ENCODE measurements at places on chromosomes 5 and 9.

DNA sequence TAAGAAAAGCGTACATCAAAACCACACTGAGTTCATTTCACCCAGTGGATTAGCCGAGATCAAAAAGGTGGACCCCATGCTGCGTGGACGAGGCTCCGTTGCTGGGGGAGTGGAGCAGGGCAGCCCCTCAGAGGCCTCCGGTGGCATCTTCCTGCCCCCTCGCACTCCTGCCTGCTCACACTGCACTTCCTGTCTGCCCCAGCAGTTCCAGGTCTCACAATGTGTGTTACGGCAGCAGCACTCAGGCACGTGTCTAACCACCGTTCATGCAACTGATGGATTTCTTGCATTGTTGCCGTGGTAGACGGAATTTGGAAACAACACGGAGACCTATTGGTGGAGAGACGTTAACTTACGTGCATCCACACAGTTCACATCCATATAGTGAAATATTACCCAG lies 196.6 kb upstream of the OTULINL start:
- no peak for DNase-seq

DNA sequence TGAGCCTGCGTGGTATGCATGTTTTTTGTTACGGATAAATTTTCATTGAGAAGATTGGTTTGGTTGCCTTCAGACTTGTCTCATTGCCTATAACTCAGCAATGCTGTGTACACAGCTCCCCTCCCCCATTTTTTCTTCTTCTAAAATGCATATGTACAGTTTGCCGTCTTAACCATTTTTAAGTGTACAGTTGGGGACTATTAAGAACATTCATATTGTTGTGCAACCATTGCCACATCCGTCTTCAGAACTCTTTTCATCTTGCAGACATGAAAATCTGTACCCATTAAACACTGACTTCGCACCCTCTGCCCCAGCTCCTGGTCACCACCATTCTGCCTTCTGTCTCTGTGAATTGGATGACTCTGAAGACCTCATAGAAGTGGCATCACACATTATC lies 6.2 kb downstream of the EXOC3 start:
- no peak for DNase-seq

DNA sequence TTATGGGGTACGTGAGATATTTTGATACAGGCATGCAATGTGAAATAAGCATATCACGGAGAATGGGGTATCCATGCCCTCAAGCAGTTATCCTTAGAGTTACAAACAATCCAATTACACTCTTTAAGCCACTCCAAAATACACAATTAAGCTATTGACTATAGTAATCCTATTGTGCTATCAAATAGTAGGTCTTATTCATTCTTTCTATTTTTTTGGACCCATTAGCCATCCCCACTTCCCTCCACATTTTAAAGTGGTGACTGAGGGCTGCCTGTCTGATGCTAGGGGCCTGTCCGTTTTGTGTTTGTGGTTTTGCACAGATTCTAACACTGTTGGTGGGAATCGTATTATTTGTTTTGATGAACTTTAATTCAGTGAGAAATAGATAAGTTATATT lies 129.7 kb upstream of the DHFR start:
- DNase-seq = no peak

- no peak for DNase-seq
Observed at GRCh38 chr5:136910625-136911024, 545.3 kb upstream of the TRPC7 start.

GRCh38 chr5:173973616-173973969 lies 15.4 kb upstream of the C5orf47 start:
- no peak for DNase-seq

- no peak for DNase-seq
Observed at GRCh38 chr9:4743131-4743875, 2.3 kb upstream of the AK3 start.

GRCh38 chr5:76642390-76643040 lies 19.3 kb upstream of the F2RL2 start:
- DNase-seq = no peak

- no peak for DNase-seq
Observed at GRCh38 chr5:5360941-5361520, 61.4 kb upstream of the ICE1 start.

GRCh38 chr5:129977810-129978209 lies 73.5 kb downstream of the CHSY3 start:
- DNase-seq = no peak

GRCh38 chr9:92066168-92066567 lies 49.0 kb downstream of the SPTLC1 start:
- DNase-seq = no peak

DNA sequence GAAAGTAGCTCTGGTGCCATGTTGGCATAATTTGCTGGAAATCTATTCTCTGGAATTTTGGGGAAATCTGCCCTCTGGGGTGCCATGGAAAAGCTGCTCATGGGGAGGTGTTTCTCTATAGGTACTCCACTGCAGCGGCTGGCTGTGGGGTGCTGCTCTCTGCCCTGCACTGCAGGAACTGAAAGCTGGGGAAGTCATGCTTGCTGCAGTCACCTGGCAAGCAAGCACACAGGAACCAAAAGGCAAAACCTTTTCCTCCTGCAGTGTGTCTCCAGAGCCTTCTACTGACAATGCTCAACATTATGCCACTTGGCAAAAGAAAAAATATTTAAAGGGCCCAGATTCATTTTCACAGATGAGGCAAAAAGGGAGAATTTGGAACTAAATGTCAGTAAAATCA lies 25.8 kb upstream of the CARNMT1 start:
- no peak for DNase-seq

DNA sequence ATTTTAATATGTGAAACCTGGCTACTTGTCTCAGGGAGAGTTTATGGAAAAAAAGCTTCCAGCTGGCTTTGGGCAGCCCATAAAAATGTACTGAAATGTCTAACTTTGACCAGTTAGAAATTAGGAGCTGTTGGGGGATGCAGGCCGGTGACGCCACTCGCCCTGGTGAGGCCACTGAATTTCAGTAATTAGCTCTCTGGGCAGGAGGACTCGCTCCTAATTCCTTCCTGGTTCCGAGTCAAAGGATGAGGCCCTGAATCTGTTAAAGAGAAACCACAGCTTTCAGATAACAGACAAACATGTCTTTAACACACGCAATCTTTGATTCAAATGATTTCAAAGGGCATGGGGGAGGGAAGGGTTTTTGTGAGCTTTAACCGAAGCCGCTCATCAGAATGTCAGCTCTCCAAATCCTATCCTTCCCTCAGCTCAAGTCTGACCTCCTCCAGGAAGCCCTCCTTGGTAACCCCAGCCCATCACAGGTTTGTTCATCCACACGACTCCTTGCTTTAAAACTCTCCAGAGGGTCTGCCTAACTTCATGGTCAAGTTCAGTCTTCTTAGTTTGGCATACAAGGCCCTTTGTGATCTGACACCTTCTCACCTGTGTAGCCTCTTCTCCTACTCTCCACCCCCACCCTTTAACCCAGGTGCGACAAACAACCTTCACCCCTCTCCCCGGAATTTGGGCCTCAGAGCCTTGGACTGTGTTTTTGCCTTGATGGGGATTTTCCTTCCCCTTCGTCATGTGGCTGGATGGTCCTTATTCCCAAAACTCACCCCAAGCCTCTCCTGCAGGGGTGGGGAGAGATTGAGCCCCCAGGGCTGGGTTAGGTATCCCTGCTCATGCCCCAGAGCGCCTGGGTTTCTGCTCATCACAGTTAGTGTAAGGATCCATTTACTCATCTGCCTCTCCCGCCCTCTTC lies 13.6 kb upstream of the PHF19 start:
- no peak for DNase-seq

DNA sequence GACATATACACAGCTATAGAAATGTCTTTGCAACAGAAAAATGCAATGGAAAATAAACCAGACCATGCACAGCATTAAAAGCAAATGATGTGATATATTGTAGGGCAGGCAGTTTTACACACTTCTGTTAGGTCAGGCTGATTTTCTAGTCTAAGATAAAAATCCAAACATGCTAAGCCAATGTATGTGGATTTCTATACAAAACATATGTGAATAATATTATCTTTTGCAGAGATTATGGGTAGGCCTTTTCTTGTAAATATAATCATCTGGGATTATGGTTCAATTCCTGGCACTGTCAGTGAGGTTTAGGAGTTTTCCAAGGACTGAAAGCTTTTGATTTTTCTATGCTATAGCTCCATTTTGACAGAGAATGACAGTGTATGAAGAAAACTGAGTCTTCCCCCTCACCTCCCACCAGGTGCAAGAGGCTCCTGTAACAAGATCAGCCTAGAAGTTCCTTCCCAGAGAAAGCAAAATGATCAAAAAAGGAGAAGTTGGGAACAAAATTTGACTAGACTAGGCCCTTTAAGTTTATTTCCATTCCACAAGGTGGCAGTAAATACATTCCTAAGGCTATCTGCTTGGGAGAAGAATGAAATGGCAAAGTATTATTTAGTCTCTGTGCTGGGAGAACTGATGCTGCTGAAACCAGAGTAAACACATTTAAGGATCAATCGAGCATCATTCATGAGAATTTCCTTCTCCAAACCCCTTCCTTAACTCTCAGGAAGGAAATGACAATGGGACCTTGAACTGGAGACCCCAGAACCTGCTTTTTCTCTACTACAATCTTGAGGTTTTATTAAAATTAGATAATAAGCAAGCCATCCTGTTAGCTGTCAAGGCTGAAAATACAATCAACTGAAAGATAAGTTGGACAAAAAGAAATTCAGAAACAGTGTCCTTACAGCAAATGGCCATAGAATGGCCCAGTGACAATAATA lies 133.0 kb upstream of the TUT7 start:
- DNase-seq = no peak

DNA sequence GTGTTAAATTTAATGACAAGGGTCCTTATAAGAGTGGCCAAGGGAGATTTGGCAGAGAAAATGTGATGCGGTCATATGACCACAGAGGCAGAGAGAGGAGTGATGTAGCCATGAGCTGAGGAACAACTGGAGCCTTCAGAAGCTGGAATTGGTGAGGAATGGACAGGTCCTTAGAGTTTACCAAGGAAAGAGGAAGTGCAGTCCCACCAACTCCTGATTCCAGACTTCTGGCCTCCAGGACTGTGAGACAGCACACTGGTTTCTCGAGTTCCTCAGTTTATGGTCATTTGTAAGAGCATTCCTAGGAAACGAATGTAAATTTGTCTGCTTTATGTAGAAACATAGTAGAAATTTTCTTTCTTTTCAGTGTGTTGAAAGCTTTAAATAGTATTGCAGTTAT lies 410.1 kb downstream of the CDH18 start:
- DNase-seq = no peak

DNA sequence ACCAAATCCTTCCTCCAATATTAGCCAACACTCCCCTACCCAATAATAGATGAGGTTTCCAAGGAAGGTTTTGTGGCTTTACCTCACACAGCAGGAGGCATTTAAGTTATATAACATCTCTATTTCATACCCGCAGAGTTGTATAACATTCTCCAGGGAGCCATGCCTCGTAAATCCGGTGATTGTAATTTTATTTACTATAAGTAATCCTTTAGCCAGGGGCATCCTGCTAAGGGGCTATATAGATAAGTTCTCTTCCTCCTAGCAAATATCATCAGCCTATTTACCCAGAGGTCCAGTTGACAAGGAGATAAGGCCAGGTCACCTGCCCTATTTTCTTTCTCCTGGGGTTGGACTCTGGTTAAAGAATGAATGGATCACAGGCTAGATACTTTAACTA lies 2051.0 kb downstream of the EFNA5 start:
- no peak for DNase-seq

GRCh38 chr9:79189511-79189924 lies 382.2 kb upstream of the TLE4 start:
- no peak for DNase-seq

DNA sequence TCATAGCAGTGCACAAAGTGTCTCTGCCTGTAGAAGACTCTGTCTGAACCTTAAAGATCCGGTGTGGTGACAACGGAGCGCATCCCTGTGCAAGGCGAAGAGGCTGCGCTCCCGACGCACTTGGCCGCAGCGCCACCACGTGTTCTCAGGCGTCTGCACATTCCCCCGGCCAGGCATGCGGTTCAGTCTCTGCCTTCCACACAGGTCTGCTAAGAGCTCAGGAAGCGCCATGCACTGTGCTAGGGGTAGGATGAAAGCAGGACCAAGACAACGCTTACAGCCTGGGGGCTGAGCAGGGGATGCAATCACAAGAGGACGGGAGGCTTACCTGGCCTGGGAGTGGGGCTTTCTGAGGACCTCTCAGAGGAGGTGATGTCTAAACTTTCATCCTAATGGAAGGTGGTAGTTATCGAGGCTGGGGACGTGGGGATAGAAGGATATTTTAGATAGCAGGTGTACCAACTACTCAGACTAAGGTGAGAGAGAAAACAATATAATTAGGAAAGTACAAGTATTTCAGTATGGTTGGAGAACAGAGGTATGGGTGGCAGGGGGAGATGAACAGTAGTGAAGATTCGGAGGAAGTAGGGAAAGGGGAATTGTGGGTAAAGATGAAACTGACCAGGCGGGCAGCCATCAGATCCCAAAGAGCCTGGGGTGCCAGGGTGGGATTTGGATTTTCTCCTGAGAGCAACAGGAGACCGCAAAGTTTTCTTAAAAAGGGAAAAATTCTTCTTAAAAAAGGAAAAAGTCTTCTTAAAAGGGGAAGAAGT lies 13.3 kb downstream of the CAPSL start:
- DNase-seq = peak; percentile 78

- DNase-seq = no peak
Observed at GRCh38 chr9:94800424-94801117, 74.1 kb downstream of the AOPEP start.

DNA sequence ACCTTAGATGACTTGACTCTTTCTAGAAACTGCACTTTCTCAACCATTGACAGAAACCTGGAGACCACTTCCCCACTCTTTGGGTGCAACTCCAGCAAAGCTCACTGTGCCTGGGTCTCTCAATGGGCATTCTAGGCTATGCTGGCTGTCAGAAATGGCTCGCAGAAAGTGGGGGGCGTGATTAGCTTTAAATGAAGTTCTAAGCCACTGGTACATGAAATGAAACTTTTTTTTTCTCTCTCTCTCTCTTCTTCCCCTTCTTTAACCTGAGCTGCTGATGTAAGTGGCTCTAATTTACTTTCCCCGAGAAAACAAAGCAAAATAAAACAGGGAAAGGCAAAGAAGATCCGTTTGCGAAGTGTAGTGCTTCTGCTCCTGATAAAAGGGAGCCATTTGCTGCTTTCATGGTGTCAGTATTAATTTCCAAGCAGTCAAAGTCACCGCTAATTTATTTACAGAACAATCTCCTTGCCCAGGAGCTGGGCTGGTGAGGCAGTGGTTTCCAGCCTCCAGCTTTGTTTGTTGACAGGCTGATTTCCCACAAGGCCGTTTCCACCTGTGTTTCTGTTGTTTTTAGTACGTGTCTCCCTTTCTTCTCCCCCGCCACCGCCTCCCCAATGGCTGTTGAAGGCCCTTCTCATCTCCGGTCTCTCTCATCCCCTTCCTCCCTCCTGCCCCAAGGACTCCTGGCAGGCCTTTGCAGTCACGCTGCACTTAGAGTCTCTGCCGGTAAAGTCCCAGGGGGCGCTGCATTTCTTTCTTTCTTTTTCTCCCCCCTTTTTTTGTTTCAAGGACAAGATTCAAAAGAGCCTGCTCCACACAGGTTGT lies 422.9 kb downstream of the EBF1 start:
- DNase-seq = no peak

DNA sequence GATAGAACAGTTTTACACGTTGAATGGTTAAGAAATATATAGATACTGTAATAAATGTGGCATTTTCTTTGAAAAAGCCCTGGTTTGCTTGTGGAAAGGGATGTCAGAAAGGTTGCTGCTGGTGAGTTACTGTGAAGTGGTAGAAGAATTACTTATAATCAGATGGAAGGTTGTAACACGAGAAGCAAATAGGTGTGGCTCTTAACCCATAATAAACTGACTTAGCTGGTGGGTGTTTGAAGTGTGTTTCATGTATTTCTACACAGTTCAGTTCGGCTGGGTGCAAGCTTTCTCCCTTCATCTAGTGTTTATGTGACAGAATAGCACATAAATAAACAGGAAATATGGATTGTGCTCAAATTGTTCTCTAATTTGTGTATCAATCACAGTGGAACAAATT lies 5.5 kb downstream of the CNOT6 start:
- no peak for DNase-seq
